ENCODE measurements at places on chromosomes 6 and 20. TPM values are rescaled to one million over a fixed set of nuclear protein-coding genes. Genes with fewer than 3 reads are reported as not detected.

Gene FOXA2
- total RNA-seq = not detected

Gene PSORS1C2
- total RNA-seq = not detected

Gene FAM217A
- not detected for total RNA-seq

Gene TSHZ2
- 34.6 TPM for total RNA-seq

Gene HAO1
- total RNA-seq = not detected

Gene RIPPLY2
- total RNA-seq = not detected

Gene SIRPD
- total RNA-seq = not detected

Gene OPN5
- not detected for total RNA-seq

Gene NCOA6
- 22.0 TPM for total RNA-seq

Gene RHAG
- total RNA-seq = 0.28 TPM

Gene GCNT2
- 2.6 TPM for total RNA-seq

Gene ATXN1
- 72.2 TPM for total RNA-seq

Gene MUC22
- total RNA-seq = not detected

Gene TCFL5
- 10.9 TPM for total RNA-seq

All from posterior vena cava (tissue), 2 donors.